ENCODE measurements at places on chromosomes 3 and 15.

DNA sequence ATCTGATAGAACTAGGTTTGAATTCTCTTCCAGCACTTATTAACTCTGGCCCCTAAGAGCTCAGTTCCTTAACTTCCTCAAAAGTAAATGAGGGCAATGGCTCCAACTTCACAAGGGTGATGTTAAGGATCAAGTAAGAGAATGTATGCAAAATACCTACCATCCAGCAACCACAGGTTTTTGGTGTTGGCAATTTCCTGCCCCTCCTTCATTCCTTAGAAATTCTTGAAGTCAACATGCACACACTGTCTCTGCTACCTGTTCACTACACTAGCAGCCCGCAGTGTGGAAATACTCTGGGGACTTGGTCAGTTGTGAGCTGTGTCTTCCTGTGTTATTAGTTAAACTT lies 5.0 kb downstream of the ZBED2 start:
- DNase-seq: no peak
- H3K36me3 ChIP-seq: no peaks in the 10 kb centered on the region
- H3K4me1 ChIP-seq: no peaks in the 10 kb centered on the region
- H3K27ac ChIP-seq: no peak overlapping the region

- no peak overlapping the region for H3K4me3 ChIP-seq
- peaks cover 2% of the 10 kb centered on the region for H3K27me3 ChIP-seq
- no peaks in the 10 kb centered on the region for H3K4me1 ChIP-seq
- H3K27ac ChIP-seq: no peak overlapping the region
- H3K36me3 ChIP-seq: no peaks in the 10 kb centered on the region
These were observed 20.9 kb downstream of the HDAC11 start for GRCh38 chr3:13501056-13501455.

DNA sequence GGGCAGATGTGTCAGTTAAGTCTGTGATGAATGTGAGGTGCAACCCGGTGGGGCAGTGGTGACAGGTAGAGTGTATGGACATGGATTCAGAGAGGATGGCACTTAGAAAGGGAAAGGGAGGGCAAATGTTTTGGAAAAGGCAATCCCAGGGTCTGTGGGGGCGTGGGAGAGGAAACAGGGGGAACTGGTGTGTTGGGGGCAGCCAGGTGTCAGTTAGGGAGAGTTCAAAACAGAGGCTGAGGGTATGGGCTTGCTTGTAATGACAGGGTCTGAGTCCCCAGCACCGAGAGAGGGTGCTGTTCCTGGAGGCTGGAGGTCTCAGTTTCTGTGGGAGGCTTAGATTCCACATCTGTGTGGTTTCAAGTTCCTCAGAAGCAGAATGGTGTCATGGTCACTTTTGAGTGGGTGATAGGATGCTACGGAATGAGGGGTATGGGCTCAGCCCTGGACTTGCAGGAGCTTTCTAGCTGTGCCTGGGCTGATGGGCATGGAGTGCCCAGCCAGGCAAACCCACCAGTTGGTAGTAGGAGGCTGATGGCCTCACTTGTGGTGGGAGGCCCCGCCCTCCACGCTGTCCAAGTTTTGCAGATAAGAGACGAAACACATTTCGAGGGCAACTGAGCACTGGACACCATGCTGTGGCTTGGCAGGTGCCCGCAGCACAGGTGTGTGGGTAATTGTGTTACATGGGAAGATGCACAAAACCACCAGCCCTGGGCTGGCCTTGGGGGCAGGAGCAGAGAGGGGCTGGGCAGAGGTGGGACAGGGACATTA lies 209.4 kb downstream of the RPLP1 start:
- peaks cover 6% of the 10 kb centered on the region for H3K27me3 ChIP-seq

DNA sequence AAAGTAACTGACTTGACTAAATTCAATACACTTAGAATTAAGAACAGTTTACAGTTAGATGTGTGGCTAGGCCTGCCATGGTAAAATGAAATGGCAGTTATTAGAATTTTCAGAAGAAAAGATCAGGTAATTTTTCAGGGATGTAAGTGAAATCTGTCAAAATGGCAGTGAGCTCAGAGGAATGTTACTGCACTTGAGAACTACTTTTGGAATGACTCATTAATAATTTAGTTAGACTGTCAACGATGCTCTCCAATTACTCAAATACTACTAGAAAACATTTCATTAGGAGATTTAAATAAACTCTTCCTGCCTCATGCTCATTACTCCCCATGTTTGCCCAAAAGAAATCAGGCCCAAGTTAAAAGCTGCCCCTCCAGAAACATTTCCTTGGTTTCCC lies 84.4 kb downstream of the RFTN1 start:
- no peak for DNase-seq
- peaks cover 12% of the 10 kb centered on the region for H3K4me1 ChIP-seq
- no peak overlapping the region for H3K4me3 ChIP-seq
- no peak overlapping the region for H3K27ac ChIP-seq

GRCh38 chr15:50128266-50128665 lies 9.2 kb upstream of the ATP8B4 start:
- DNase-seq: no peak
- H3K4me1 ChIP-seq: no peaks in the 10 kb centered on the region
- H3K27me3 ChIP-seq: peaks cover 2% of the 10 kb centered on the region
- H3K27ac ChIP-seq: no peak overlapping the region
- peaks cover 12% of the 10 kb centered on the region for H3K36me3 ChIP-seq

- H3K27me3 ChIP-seq: peaks cover 1% of the 10 kb centered on the region
- H3K27ac ChIP-seq: no peak overlapping the region
- H3K36me3 ChIP-seq: no peaks in the 10 kb centered on the region
- no peak for DNase-seq
These were observed 23.8 kb downstream of the PLA2G4E start for GRCh38 chr15:41996921-41997592.

DNA sequence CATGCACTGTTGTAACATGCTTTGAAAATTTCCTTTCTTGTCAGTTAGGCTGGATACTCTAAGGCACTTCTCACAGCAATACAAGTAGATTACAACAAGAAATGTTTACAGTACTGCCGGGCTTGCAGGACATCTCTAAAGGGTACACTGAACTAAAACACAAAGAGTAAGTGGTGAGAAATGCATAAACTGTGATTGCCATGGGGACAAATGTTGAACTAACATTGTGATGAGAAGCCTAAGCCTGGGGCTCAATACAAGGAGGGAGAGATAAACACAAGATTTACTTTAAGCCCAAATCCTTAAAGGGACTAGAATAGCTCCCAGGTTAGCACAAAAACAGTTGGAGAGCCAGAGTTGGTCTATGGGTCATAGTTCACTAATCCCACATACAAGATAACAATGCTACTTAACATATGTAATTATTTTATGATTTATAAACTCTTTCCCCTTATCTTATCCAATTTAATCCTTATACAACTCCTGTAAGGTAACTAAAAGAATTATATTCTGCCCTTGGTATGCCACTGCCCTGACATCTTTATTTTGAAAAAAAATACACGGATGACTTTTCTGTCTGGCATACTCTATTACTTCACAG lies 126.9 kb downstream of the THRB start:
- H3K4me1 ChIP-seq: no peaks in the 10 kb centered on the region
- no peaks in the 10 kb centered on the region for H3K36me3 ChIP-seq
- H3K27ac ChIP-seq: no peak overlapping the region
- H3K27me3 ChIP-seq: no peaks in the 10 kb centered on the region
- DNase-seq: no peak

GRCh38 chr3:45773714-45774449 lies 22.5 kb downstream of the SLC6A20 start:
- H3K27ac ChIP-seq: no peak overlapping the region
- H3K36me3 ChIP-seq: no peaks in the 10 kb centered on the region
- H3K4me3 ChIP-seq: no peak overlapping the region
- H3K27me3 ChIP-seq: peaks cover 6% of the 10 kb centered on the region
- no peaks in the 10 kb centered on the region for H3K4me1 ChIP-seq
